NCI-H146 (cell line): ENCODE measurements at places on chromosomes 11 and 22.

GRCh38 chr11:19474211-19474610 lies 233.5 kb upstream of the E2F8 start:
- DNase-seq = no peak

DNA sequence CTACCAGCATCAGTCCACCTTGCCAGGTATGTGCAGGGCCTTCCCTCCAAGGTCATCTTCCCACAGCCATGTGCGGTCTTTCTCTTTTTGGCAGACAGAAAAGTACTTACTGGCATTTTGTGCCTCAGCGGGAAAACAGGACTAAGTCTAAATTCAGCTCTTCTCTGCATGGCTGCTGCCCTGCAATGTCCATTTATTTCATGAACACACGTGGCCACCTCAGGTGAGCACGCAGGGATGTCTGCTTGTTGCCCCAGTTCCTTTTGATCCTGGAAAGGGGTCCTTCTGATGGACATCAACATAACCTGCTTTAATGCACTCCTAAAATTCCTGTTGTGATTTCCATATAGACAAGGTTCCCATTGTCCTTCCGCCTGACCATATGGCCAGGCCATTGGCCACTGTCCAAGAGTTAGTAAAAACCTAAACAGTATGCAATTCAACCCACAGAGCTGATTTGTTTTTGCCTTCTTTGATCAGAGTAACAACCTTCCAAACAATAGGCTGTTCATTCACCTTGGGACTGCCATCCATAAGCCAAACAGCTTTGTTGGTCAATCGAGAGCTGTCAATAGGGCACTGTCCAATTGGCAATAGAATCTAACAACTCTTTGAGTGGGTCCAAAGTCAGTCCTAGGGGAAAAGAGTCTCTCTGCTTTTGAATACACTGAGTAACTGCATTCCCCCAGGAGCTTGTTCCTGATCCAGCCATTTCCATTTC lies 5.9 kb downstream of the TREH start:
- DNase-seq = no peak

- DNase-seq = no peak
Measured at GRCh38 chr11:29009426-29009825, 901.2 kb downstream of the METTL15 start.

GRCh38 chr11:72204886-72205285 lies 11.7 kb upstream of the FOLR2 start:
- DNase-seq = no peak
